ENCODE measurements at places on chromosomes 7 and 10.

DNA sequence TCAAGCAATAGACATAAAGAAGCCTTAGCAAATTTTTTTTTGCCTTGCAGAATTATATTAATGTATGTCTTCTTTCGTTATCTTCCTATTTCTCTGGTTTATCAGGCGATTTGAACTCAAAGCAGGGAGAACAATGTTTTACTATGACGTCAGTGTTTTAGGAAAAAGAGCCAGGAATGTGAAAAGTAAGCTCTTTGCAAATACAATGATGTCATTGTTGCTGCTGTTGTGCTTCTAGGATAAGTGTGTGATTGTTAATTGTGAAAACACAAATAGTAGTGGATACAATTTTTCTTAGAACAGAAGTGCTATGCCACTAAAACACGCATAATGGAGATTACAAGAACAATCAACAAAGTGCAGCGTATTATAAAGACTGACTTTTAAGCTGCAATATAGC is 9.5 kb upstream of the AUTS2 start:
- no peak for DNase-seq

GRCh38 chr10:102463983-102464382 is 12.6 kb upstream of the C10orf95 start:
- no peak for DNase-seq

DNA sequence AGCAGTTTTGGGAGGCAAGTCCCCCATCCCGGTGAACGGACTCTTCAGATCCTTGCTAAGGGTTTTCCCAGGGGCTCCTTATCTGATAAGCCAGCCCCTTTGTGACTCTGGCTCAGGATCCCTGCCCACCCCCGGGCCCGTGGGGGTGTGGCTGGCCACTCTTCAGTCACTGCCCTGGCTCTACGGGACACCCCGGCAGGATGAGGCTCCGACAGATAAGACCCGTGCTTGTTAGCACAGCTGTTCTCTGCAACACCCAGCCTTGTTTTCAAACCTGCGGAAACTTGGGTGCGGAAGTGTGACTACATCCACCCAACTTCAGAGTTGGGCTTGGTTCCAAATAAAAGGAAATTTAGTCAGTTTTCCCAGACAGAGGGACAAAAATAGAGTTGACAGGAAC is 66.7 kb upstream of the PODXL start:
- DNase-seq: no peak

DNA sequence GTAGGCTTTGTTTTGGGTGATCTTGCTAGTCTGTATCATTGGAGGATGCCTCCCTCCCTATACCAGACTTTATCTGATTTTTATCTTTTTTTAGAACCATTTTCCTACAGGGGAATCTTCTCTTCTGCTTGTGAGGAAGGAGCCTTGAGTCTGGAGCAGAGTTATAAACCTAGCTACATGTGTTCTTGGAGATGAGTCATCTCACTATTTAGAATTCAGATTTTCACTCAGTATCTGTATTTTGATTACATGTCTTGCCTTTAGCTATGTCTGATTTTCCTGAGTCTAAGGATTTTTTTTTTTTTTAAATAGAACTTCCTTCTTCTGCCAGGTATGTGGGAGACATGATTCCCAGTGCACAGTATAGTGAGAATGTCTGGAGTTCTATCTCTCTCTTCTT is 211.6 kb upstream of the MBL2 start:
- DNase-seq: no peak

DNA sequence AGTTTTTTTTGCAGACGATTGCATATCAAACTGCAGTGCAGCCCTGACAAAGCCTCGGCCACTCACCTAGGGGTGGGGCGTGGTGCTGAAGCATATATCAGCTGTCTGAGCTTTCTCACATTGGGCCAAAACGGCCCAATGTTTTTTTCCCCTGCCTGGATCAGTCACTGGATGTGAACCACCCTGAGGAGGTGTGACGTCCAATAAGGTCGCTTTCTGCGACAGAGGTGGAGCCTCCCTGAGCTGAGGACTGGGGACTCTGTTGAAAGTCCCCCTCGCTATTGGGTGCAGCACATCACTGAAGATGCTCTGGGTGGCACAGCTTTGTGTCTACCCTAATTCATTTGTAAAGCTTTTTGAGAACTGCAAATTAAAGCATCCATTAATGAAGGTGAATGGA is 60.9 kb downstream of the SEM1 start:
- DNase-seq: no peak

- no peak for DNase-seq
Observed at GRCh38 chr7:151889406-151890354, 12.8 kb upstream of the PRKAG2 start.

DNA sequence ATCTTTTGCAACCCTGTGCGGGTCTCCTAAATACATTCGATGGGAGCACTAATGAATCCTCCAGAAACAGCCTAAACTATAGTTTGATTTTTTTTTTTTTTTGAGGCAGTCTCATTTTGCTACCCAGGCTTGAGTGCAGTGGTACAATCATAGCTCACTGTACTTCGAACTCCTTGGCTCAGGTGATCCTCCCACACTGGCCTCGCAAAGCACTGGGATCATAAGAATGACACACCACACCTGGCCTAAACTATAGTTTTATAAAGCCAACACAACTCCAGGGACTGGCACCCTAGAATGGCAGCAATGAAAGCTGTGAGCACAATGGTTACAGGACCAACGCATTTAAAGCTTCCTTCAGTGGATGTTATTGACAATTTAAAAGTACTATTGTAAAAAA is 14.5 kb upstream of the JMJD1C start:
- no peak for DNase-seq

DNA sequence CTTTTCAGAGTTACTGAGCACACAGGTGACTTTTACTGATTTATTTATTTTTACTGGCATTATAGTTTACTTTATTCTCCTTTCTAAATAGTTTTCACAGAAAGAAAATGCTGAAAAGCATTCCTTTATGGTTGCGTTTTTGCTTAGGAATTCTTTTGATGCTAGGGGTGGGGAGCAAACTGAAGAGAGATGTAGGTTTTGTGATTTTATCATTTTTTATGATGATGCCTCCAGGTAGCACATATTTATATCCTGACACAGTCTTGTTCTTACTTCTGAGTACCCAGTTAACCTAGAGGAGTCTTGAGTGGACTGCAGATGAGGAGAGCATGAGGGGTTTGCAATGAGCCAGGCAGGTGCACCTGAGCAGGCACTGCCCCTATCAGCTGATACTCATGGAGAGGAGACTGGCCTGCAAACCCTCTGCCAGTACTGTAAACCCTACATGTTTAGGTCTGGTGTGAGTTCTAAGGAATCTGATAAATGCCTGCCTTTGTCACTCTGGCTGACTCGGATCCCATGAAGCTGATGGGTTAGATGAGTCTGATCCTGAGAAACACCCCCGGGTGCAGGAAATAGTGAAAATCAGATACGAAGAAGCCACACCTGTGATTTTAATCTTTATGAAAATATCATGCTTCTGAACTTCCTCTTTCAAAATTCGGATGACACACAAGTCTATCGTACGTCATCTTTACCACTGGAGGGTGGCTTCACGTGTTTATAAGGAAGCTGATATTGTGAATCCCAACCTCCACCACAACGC is 302.9 kb downstream of the WDR37 start:
- peak; percentile 42 for DNase-seq

DNA sequence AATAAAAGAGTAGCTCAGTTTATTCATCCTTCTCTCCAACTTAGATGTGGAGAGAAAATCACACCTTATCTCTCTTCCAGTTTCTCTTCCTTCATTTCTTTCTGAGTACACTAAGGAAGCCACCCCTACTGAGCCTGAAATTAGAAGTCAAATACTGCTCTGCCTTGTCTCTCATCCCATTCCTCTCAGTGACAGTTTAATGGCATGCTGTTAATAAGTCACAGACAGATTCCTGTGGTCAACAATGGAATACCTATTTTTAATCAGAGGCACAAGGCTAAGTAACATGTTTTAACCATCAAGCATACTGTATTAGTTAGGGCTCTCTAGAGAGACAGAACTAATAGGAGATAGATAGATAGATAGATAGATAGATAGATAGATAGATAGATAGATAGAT is 253.2 kb downstream of the HTR7 start:
- no peak for DNase-seq

GRCh38 chr7:127194571-127194970 is 58.2 kb downstream of the GRM8 start:
- no peak for DNase-seq

DNA sequence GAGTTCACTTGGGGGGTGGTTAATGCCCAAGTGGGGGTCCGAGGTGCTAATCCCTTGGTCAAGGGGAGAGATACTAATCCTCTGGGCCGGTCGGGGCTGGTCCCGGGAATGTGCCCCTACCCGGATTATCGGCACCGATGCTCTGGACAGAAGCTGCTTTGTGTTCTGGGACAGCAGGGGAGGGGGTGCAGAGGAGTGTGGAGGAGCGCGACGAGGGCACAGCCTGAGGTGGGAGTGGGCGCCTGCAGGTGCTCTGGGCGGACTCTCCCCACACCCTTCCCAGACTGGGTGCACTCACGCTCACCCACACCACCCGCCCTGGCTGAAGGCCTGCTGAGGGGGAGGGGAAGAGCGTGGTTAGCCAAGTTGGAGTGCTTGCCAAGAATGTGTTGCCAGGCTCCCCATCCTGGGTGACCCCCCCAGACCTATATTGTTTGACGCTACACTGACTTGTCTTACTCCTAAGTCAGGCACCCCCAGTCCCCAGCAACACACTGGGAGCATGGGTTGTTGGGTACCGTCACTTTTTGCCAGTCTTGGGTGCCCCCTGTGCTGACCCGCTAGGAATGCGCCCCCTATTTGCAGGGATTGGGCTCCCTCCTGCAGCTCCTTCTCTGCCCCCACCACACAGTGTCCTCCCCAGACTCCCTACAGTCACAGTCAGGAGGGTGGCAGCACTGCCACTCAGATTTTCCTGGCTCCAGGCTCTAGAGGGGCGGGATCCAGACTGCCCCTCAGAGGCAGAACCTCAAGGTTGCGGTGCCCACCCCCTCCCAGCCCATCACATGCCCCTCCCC is 1.2 kb downstream of the SLC4A2 start:
- DNase-seq: peak; percentile 35

DNA sequence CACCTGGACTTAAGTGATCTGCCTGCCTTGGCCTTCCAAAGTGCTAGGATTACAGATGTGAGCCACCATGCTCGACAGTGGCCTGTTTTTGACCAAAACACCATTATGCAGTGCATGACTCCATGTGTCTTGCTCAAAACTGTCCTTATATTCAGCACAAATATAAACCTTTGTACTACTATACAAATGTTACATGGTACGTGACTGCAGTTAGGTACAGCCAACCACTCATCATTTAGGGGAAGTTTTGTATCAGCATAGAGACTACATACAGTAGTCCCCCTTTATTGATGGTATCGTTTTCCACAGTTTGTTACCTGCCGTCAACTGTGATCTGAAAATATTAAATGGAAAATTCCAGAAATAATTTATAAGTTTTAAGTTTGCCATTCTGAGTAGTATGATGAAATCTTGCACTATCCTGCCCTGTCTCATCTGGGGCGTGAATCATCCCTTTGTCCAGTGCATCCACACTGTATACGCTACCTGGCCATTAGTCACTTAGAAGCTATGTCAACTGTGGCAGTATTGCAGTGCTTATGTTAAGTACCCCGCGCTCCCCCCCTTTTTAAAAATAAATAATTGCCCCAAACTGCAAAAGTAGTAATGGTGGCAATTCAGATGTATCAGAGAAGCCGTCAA is 23.3 kb upstream of the ZNF282 start:
- no peak for DNase-seq
